ENCODE measurements at places on chromosomes 12 and 14. TPM values are rescaled to one million over a fixed set of nuclear protein-coding genes. Genes with fewer than 3 reads are reported as not detected.

Gene CDKL1
- 10.4 TPM for total RNA-seq

Gene STXBP6
- total RNA-seq = not detected

Gene PLXNC1
- total RNA-seq = 0.80 TPM

Gene NUBPL
- total RNA-seq = 6.6 TPM

Gene RFX4
- total RNA-seq = not detected

Gene IFNG-AS1
- not detected for total RNA-seq

Gene NINJ2
- 5.7 TPM for total RNA-seq

Gene MIP
- total RNA-seq = not detected

Gene NEUROD4
- not detected for total RNA-seq

Gene SPTB
- not detected for total RNA-seq

Gene MYO1H
- not detected for total RNA-seq

Gene TEX52
- not detected for total RNA-seq

Gene CD163
- total RNA-seq = not detected

Gene UNC79
- total RNA-seq = not detected

Gene MYL2
- 5.0 TPM for total RNA-seq

Gene PSMD9
- total RNA-seq = 127 TPM

Gene GUCY2C
- not detected for total RNA-seq

Gene PTGER2
- not detected for total RNA-seq

Gene GPR65
- under 0.01 TPM for total RNA-seq

Gene TAS2R14
- total RNA-seq = 0.07 TPM

Gene ZNF641
- 2.3 TPM for total RNA-seq

Gene LALBA
- not detected for total RNA-seq

Measured in mammary microvascular endothelial cell (primary cell).